ENCODE measurements at places on chromosomes 5 and 9.

DNA sequence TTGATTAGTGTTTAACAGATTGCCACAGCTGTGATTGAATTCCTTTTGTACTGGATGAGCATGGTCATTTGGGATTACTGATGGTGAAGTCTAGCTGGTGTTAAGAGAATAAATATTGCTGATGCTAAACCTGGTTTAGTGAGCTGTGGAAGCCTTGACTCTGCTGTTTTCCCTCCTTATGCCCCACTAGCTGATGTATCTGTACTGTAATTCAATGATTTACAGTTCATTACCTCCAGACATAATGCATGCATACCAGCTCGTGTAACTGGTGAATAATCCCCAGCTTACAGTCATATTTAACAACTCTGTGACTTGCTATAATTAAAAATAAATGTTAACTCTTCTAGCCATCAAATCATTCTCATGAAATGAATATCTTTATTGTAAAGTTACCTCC is 1.7 kb upstream of the CMYA5 start:
- DNase-seq = no peak

DNA sequence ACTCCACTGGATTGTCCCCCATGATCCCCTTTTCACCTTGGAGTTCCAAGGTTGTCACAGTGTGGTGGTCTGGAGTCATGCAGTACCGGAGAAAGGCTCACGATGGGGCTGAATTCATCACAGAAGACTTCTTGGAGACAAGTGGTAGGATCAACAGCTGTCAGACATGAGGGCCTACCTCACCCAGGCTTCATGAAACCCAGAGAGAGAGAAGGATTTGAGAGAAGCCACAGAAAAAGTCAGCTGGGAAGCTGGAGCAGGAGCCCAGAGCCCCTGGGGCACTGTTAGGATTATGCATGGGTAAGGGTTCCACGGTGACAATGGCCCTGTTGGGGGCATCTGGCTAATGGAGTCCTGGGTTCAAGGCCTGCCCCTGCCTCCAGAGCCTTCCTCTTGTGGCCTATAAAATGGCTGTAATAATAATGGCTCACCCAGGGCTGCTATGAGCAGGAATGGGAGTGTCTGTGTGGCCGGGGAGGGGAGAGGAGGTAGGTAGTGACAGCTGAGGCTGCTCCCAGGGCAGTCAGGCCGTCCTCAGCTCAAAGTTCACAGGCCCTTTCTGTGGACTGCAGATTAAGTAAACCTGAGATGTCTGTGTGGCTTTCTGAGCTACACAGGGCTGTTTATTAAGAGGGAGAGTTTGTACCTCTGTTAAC is 910 bp downstream of the TRIM14 start:
- peak; percentile 16 for DNase-seq

DNA sequence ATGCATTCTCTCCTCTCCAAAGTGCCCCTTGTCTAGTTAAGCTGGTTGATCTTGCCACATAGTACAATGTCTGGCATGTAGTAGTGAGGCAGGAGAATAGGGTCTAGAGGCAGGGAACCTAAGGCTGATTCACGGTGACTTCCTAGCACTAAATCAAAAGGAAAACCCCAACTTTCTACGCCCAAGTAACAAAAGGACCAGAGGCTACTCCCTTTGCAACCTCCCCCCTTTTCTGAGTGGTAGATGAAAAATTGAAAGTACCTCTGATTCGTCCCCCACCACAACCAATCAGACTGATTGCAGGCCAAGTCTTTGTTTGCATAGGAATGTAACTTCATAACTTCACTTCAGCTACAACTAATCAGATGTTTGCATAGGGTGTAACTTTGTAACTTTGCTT is 278.8 kb downstream of the PSAT1 start:
- DNase-seq = no peak

- no peak for DNase-seq
Measured at GRCh38 chr5:57501414-57502201, 19.0 kb upstream of the ACTBL2 start.

GRCh38 chr9:135902655-135903357 is 4.5 kb downstream of the CAMSAP1 start:
- DNase-seq = no peak

DNA sequence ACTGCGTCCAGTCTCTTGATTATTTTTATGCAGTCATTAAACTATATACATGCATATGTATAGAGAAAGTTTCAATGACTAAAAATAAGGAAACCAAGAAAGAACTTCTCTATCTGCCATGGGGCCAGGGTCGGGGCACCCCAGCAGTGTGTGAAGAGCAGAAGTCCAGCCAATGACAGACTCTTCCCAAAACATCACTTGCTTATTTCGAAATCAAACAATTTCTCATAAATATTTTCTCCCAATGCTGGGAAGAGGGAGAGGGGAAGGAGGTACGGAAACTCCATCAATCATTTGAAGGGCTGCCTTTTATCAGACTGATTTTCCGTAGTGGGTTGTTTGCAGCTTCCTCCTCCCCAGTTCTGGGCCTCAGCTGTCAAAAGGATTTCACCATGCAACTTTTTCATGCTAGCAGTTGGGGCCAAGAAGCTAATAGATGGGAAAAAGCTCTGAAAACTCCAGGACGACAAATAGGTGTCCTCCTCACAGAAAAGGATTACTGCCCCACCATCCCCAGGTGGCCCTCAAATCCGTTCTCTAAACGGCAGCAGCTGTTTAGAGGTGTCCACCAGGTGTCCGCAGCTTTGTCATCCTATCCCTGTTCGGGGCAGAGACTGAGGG is 617 bp upstream of the FPGS start:
- no peak for DNase-seq

DNA sequence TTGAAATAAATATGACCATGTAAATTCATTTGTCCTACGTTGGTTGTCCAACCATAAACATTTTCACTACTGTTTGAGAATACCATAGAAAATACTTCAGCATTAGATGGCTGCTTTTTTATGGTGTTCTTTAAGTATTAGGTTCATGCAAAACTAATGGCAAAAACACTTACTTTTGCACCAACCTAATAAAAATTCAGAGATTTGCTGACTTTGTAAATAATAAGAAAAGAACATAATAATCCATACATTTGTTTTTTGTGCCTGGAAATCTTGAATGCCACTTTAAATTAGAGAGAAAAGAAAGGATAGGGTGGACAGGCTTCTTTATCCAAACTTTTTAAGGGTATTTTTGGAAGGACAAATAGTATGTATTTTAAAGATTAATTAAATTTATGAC is 719.7 kb upstream of the TYRP1 start:
- no peak for DNase-seq

DNA sequence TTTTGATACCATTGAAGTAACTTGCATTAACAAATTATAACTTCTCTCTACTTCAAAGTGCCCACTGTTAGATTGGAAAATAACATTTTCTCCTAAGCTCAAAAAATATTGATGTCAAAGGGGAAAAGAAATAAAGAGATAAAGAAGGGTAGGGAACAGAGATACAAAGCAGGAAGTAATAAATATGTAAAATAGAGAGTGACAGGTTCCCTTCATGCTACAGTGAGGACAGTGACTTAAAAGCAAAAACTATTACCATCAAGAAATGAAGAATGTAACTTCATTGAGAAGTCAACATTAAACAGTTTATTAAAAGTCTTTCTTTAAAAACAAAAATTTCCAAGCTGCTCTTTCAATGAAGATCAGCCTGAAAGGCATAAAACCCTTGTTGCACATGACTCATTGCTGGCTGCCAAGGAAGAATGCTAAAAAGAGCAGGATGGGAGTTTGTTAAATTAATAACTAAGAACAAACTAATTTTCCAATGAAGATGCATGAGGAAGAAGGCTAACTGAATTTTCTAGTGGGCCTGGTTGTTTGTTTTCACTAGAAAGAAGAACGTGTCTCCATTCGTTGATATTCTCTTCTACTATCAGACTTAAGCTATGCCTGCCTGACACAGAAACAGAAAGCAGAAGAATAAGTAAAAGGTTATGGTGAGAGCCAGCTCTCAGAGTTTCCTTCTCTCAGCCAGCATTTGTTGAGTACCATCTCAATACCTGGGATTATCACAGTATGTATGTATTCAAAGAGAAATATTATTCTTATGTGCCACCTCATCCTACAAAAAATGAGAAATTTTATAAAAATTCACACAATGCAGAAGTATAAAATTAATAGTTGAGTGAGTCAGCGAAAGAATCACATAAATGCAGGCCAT is 197.8 kb upstream of the NREP start:
- no peak for DNase-seq

DNA sequence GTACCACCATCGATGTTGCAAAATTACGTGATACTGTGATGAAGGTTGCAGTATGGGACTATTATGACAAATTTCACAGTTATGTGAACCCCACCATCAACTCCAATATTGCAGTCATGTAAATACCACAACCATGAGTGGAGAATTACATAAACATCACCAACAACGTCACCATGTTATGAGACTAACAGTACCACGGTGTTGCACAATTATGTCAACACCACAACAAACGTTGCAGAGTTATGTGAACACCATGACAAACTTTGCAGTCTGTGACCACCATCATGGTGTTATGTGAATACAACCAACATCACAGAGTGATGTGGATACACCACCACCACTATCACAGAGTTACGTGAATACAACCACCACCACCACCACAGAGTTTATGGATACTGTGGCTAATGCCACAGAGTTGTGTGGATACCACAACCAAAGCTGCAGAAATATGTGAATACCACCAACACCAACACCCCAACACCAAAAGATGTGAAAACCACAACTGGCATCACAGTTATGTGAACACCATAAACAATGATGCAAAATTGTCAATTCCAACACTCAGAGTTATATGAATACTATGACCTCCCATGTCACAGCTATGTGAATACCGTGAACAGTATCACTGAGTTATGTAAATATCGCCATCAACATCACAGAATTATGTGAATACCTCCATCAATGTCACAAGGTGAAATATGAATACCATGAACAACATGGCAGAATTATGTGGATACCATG is 62.4 kb downstream of the SHC3 start:
- DNase-seq = no peak

DNA sequence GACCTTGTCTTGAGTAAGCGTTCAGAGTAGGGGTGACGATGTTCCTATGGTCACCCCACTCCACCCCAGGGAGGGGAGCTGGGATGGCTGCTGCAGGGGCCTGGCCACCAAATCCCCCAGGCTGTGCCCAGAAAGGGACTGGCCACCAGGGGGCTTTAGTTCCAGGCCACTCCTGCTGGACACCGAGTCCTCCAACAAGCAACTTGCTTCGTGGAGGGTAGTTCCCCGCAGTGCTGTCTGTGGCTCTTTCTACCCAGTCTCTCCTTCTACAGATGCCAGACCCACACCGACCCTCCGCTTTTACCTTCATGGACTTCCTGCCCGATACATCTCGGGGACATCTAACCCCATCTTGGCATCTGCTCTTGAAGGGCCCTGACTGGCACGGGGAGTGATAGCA is 35.7 kb upstream of the GABRP start:
- DNase-seq = no peak

Data from activated T-helper 9 cell treated with anti-CD3 and anti-CD28 coated beads, Interleukin-2, amount 50 U/mL, for 16 hours (primary cell).